A172 (cell line): ENCODE measurements at places on chromosomes 3 and 15.

DNA sequence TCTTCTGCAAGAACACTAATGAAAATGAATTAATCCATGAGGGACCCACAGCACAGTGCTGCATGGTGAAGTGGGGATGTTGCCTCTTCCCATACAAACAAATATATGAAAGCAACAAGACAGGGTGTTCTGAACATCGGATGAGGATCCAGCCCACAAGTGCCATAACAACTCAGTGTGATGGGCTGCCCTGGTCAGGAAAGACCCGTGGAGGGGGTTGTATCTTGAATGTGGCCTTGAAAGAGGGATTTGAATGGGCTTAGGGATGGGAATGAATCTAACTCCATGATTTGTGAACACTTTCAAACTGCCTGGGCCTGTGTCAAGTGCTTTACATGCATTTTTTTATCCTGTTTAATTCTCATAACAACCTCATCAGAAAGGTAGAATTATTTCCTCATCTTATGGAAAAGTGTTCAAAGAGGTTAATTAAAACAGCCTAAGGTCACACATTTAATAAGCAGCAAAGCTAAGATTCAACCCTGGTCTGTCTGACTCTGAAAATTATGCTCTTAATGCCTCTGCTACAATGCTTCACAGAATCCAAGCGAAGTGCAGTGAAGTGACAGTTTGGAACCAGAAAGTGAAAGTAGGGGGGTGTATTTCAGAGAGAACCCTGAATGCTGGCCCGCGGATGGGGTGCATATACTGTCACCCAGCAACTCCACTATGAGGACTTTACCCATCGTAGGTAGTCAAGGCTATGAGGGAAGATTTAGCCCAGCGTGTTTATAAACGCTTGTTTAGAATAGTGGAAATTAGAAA is 65.6 kb upstream of the HEG1 start:
- DNase-seq, result no peak

GRCh38 chr3:64195789-64196188 is 29.5 kb downstream of the PRICKLE2 start:
- no peak for DNase-seq

DNA sequence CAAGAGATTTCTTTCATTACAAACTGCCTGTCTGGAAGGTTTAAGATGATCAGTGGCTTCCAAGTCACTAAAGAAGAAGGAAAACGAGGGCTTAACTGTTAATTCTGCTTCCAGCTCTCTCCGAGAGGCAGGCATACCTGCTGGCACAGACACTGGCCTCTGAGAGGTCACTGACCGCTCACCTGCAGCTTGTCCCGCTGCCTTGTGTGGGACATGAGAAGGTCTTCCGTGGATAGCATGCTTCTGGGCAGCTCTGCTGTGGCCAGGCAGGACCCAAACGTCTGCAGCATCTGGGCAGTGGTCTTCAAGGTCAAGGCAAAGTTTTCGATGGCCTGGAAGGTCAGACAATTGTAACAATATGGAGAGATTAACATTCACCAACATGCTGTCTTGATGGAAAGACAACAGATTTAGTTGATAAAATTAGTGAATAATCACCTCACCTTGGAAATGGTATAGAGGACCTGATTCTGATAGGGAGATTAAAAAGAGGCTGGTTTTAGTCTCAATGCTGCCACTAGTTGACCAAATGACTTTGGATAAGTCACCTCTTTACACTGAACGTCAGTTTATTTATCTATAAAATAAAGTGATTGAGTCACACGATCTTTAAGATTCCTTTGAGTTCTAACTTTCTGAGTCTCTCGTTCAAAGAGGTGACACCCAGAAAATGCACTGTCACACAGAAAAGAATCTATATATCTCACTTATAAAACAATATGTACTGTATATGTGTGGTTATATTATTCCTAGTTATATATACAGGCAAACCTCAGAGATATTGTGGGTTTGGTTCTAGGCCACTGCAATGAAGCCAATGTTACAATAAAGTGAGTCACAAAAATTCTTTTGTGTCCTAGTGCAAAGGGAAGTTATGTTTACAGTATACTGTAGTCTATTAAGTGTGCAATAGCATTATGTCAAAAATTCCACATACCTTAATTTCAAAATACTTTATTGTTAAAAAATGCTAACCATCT is 65.1 kb downstream of the B3GNT5 start:
- no peak for DNase-seq

GRCh38 chr3:72338942-72339669 is 509.1 kb downstream of the SHQ1 start:
- DNase-seq, result peak; percentile 97

- no peak for DNase-seq
Observed at GRCh38 chr3:5217824-5218595, 30.5 kb downstream of the EDEM1 start.

- DNase-seq, result peak; percentile 88
Observed at GRCh38 chr3:100492059-100493006, at the start of gene TMEM45A. TMEM45A (plus strand) TSS chr3:100492619; CDS start chr3:100555212, 62,593 bp downstream.

GRCh38 chr15:62348623-62349022 is 183.5 kb upstream of the C2CD4B start:
- no peak for DNase-seq
